Stimulated activated CD8-positive, alpha-beta memory T cell treated with anti-CD3 and anti-CD28 coated beads, Interleukin-4, amount 100 ng/mL, for 1 hour (primary cell): ENCODE measurements at places on chromosomes 5 and 9.

DNA sequence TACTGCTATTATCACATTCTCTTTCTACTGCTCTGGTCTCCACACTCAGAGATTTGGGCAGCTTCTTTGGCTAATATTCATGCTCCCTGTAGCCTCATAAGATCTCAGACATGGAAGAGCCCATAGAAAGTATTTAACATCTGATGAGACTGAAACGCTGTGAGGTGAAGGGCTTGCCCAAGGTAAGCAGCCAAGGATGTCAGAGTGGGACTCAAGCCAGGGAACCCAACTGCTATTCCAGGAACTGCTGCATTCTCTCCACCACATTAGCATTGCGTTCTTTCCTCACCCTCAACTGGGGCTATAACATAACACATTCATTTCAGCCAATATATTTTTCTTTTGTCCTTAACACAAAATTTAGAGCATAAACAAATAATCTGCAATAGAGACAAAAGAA lies 3.8 kb downstream of the ADRB2 start:
- DNase-seq, result no peak

GRCh38 chr5:171549274-171549673 lies 129.8 kb downstream of the FGF18 start:
- no peak for DNase-seq

DNA sequence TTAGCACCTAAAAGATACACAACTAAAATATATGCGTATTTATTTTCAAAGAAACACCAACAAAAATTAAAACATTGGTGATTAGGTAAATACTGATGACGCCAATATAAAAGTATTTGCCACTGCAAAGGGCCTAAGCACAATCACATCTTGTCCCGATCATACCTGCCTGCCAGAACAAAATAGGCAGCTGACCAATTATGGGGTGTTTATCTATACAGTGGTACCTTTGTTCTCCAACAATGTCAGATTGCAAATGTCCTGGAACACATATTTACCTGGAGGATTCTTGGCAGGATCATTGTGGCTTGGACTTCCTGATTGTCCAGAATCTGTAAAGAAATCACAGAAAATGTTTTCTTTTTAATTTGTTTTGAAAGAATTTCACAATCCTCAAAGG lies 134.5 kb downstream of the NFIB start:
- DNase-seq, result no peak

- DNase-seq, result no peak
Observed at GRCh38 chr5:159310511-159310910, 19.8 kb downstream of the IL12B start.

DNA sequence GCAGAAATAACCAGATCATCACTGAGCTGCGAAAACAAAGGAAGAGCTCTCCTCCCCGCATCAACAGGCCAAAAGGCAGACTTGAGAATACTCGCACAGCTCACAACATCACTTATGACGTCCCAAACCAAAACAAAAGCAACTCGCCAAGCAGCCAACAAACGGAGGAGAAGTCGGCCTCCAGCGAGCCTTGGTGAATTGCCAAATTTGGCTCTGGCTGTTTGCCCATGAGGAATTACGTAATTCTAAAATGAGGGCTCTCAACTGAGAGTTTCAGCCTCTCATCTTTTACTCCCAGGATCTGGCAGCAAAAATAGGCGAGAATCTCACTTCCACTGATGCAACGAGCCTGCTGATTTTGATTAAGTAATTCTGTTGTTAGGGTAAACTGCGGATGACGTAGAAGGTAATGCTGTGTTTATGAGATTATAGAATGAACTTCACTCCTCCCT lies 51.7 kb upstream of the SEMA6A start:
- no peak for DNase-seq

DNA sequence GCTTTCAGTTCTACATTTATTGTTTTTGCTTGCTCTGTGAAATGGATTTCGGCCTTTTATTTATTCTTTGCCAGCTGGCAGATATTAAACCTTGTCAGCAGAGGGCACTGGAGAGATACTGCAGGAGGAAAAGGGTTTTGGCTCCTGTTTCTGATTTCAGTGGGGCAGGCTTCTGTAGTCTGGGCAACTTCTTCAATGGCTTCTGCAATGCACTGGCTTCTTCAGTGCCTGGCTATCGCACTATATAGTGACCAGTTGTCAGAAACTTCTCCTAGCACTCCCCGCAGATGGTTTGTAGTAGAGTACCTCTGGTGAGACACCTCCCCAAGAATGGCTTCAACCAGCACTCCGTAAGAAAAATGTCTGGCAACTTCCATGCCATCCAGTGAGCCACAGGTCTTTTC lies 3.2 kb upstream of the NFX1 start:
- DNase-seq, result no peak

DNA sequence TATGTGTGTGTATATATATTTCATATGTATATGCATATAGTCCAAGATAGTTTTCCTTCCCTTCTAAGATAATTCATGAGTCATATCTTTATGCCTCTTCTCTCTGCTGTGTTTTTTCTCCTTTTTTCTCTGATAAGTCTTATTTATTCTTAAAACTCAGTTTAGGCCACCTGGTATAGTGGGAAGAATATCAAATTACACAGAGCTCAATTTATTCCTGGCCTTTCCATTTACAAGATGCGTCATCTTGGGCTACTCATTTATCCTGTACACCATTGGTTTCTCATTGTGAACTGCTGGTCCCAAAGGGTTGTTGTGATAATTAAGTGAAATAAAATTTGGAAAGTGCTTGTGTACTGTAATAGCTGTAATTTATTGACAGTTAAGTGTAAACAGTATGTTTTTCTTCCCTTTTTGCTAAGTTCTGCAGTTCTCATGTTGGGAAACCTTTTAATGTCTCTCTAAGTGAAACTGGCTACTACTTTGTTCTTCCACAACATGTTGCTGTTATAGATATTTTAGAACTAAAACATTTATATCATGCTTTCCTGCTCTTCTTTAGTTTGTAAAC lies 19.4 kb downstream of the CCDC171 start:
- DNase-seq, result no peak

GRCh38 chr5:38338455-38338854 lies 80.1 kb downstream of the EGFLAM start:
- DNase-seq, result no peak

- DNase-seq, result no peak
Observed at GRCh38 chr5:22892441-22892840, 39.3 kb upstream of the CDH12 start.

GRCh38 chr5:138545919-138546562 lies 3.0 kb upstream of the ETF1 start:
- no peak for DNase-seq

GRCh38 chr5:1412163-1412562 lies 33.1 kb downstream of the SLC6A3 start:
- DNase-seq, result no peak

DNA sequence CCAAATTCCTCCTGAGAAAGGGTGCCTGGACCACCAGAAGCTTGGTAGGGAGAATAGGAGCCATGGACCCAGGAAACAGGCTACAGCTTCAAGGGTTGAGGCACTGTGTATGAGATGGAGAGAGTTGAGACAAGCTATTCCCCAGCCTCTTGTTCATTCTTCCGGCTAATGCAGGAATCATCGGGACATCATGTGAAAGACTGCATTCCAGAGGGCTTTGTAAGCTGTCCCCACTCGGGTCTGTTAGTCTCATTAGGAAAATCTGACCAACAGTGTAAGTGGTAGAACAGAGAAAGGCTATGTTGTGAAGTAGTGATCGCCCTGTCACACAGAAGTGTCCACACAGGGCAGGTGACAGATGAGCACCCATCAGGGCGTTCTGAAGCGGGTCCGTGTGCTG lies 81.4 kb downstream of the GABBR2 start:
- DNase-seq, result no peak

DNA sequence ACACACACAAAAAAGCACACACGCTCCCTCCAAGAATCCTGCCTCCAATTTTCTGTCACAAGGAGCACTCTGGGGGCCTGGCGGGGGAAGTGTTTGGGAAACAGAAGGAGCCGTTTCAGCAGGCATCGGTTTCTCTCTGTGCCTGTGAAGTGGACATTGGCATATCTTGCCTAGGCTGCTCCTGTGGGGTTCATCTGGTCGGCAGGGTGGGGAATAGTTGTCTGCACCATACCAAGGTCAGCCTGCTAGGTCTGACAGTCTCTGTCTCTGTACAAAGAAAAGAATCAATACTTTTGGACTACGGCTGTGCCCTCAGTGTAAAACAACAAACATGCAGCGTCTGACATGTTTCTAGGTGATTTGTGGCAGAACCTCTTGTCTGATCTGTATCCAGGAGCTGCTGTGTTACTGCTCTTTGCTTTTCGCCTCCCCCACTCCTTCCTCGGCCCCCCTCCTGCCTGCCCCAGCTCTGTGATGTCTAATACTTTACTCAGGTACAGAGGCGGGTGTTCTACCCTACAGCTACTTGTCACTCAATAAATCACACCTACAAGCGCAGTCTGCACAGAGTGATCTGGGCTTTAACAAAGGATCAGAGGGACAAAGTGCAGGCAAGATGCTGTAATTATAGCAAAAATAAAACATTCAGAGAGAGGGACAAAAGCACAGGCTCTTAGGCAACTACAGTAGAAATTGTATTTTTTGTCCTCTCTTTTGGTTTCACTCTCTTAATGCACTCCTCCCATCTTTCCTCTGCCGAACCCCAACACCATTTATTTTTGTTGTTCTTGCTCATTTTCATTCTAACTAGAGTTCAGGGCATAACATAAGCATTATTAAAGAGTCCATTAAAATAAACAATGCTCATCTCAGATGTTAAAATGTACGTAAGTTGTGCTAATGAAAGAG lies 216.7 kb downstream of the BNC2 start:
- no peak for DNase-seq

DNA sequence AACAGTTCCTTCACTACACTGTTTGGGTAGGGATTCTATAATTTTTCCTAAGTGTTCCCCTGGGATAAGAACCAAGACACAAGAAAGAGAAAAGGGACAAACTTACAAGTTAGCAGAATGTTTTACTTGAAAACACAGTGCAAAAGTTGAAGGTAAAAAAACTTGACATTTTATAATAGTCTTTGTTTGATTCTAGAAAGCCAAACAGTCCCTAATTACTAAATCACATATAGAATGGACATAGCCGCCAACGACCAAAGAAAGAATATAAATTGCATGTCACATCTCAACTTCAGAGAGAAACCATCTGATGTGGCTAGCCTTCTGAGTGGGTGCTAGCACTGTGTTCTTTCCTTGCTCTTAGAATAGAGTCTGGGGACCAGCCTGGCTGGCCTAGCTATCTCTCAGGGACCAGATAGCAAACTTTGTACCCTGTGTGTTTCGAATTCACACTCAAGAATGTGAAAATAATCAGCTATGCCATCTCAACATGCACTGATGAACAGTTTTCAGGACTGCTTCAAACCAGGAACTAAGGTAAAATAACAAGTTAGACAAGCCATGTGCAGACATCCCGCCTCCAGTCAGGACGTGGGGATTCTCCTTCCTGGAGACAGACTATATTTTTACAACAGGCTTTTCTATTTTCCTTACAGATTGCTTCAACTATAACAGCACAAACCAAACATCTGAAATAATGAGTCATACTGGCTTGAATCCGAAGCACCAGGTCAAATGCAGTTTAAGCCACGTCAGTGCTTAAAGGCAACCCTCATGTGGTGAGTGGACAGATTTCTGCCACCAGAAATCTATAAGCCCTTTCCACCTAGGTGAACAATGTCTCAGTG lies 53.7 kb downstream of the LHFPL2 start:
- no peak for DNase-seq

DNA sequence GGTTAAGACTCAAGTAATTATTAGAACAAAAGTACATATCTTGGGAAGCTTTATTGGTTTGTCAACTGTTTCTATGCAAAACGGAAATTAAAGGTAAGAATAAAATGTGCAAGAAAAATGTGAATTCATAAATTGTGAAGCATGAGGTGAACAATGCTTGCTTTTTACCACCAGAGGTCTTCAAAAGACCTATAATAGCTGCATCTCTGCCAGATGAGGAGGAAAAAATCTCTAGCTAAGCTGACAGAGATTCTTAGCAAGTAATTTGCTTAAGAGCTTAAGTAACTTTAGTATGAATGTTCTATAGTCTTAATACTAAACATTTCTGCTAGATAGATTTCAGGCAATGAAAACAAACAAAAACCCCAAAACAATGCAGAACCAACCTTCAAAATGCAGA lies 54.1 kb downstream of the MRPS30 start:
- DNase-seq, result no peak

DNA sequence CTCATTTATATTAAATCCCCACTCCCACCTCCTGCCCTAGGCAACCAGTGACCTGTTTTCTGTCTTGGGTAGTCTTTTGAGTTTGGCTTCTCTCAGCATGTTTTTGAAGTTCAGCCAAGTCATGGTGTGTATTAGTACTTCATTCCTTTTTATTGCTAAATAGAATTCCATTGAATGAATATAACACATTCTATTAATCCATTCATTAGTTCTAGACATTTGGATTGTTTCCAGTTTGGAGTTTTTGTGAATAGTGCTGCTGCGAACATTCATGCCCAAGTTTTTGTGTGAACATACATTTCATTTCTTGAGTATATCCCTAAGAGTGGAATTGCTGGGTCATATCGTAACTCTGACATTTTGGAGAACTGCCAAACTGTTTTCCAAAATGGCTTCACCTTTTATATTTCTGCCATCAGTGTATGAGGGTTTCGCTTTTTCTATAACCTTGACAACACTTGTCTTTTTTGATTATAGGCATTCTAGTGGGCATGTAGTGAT lies 2.7 kb downstream of the ZNF346 start:
- DNase-seq, result no peak

DNA sequence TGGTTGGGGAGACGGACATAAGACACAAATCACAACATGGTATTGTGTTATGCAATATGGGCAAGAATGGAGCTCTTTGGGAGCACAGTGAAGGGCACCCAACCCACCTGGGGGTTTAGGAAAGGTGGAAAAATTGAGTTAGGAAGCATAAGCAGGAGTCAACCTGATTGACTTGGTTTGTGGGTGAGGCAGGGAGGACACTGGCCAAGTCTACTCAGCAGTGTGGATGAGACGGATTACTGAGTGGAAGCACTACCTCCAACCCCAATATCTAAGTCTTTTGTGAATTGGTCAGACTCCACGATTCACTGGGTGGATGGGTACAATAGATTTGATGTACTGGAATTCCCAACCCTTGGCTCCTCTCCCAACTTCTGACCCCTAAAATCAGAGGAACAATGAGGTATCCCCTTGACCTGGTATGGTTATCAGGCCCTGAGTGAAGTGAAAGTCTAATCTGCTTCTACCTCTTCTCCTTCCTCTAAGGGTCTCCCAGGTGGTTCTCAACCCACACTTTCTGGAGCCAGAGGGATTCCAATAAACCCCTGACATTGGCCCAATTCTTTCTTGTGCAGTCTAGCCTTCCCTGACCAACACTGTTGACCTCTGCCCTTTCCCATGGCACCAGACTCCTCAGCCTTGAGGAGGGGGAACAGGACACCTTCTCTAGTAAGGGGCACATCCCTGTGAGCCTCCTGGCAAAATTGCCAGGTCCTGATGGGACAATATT lies 5.2 kb downstream of the EGR1 start:
- no peak for DNase-seq

DNA sequence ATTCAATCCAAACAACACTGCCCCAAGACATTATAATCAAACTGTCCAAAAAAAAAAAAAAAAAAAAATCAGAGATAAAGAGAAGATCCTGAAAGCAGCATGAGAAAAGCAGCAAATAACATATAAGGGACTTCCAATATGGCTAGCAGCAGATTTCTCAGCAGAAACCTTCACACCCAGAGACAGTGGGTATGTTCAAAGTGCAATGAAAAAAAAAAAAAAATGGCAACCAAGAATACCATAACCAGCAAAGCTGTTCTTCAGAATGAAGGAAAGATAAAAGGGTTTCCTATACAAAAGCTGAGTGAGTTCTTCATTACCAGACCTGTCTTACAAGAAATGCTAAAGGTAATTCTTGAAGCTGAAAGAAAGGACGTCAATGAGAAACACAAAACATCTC lies 32.1 kb downstream of the UBTD2 start:
- DNase-seq, result no peak

- DNase-seq, result no peak
Observed at GRCh38 chr5:78985725-78986223, 664 bp upstream of the ARSB start.
